Activated CD8-positive, alpha-beta memory T cell treated with anti-CD3 and anti-CD28 coated beads, Interleukin-2, amount 10 ng/mL, durations not matched to agents 7 days and 5 days (primary cell): ENCODE measurements at places on chromosomes 3 and 15.

GRCh38 chr3:165197481-165197800 is 1.3 kb upstream of the SLITRK3 start:
- DNase-seq = no peak

- no peak for DNase-seq
Measured at GRCh38 chr3:42733501-42734262, 31.1 kb upstream of the HHATL start.

DNA sequence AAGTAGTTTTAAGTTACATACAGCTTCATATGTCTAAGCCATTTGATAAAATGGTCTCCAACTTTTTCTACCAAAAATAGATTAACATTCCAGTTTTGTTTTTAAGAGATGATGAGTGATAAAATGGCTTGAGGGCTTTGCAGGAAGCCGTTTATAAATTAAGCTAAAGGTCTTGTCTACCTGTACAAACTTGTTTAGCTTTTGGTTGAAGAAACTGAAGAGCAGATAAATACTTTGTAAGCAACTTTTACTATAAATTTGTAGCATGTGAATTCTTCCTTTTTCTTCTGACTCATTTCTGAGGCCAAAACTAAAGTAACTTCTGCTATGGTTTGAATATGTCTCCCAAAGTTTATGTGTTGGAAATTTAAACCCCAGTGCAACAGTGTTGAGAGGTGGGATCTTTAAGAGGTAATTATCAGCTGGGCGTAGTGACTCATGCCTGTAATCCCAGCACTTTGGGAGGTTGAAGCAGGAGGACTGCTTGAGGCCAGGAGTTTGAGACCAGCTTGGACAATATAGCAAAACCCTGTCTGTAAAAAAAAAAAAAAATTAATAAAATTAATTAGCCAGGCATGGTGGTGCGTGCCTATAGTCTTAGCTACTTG is 8.2 kb upstream of the NEDD4 start:
- no peak for DNase-seq

- DNase-seq = no peak
Measured at GRCh38 chr15:25852661-25853524, 10.2 kb downstream of the ATP10A start.

GRCh38 chr3:10770981-10771380 is 45.0 kb upstream of the SLC6A11 start:
- peak; percentile 18 for DNase-seq

DNA sequence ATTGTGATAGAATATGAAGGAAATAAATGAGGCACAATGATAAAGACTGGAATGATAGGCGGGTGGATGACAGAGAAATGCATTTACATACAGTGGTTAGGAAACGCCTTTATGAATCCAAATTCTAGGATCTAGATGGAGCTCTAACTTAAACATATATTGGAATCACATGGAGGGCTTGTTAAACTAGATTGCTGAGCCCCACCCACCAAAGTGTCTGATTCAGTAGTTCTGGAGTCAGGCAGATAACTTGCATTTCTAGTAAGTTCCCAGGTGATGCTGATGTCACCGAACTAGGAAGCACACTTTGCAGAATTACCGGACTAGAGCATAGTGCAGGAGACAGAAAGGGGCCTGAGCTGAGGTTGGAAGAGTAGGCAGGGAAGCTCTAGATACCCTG is 837.2 kb downstream of the FHIT start:
- DNase-seq = no peak

DNA sequence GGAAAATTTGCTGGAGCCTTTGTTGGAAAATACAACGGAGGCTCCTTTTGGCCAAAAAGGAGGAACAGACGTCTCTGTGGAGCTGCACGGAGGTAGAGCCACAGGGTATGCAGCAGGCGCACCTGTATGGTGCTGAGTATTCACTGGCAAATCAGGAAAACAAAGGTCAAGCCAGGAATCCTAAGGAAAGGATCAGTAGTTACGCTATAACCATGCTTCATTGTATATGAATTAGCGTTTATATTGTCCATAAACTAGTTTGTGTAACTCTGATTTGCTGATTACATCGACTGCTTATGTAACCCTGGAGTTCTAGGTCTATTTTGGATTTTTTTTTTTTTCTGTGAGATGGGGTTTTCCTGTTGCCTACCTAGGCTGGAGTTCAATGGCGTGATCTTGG is 45.4 kb downstream of the LPP start:
- DNase-seq = no peak

GRCh38 chr3:55445551-55445950 is 41.6 kb downstream of the WNT5A start:
- no peak for DNase-seq

DNA sequence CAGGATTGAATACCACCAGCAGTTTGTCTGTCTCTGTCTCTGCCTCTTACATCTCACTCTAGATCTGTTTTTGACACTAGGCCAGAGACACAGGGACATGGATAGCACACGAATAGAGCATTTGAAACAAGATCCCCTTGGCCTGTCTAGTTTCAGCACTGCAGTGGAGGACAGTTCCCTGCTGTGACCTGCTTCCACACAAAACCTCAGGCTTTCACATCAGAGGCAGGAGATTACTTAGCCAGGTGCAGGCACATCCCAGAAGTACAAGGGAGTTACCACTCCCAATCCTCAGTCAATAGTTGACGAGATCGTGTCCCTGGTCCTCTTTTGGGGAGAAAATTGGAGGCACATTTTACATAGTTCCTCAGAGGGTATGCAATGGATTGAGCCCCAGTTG is 34.0 kb upstream of the CCK start:
- DNase-seq = peak; percentile 51

DNA sequence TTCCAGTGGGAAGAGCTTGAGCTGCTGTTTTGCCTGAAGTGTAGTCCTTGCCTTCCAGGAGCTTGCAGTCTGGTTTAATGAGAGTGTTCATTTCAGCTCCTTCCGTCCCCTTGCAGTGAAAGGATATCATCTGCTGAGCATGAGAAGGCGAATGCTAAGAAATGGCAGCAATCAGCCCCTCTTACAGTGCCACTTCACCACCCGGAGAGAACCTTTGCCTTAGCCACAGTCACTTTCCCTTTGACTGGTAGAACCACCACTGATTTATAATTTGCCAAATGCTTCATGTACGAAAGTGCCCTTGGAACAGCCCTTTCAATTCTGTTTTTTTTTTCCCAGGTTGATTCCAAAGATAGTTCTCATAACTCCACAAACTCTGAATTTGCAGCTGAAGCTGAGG is 11.5 kb downstream of the TATDN2 start:
- DNase-seq = no peak

DNA sequence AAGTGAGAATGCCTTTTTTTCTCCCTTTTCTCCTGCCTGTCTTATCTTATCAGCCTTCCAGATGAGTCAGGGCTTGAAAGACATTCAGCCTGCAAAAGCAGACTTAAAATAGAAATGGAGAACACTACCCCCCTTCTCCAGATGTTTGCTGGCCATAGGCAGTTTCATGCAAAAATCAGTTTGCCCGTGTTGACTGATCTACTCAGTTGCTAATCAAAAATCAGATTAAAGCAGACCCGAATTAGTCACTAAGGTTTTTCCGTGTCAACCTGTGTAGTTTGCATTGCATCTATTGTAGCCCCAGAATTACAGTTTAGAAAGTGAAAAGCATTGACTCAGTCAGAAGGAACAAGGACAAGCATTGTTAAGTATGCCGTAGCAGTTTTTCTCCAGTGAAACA is 56.2 kb downstream of the IL5RA start:
- DNase-seq = no peak

GRCh38 chr3:34155666-34156065 is 357.2 kb downstream of the PDCD6IP start:
- DNase-seq = no peak
